Naive thymus-derived CD8-positive, alpha-beta T cell (primary cell): ENCODE measurements at places on chromosomes 16 and 17.

DNA sequence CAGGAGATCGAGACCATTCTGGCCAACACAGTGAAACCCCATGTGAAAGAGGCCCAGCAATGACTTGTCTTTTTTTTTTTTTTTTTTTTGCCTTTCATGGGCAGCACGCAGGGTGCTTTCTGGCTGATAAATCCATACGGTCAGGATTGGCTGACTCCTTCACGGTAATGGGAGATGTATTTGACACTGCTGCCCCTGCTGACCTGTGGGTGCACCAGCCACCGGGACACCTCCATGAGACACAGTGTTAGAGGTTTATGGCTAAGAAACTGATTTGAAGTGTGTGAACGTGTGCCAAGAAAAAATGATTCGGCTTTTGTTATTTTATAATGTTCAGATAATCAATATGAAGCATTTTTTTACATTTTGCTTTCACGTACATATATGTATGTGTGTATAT is 48.4 kb downstream of the MAP2K6 start:
- peaks cover under 1% of the 10 kb centered on the region for H3K36me3 ChIP-seq
- peaks cover 51% of the 10 kb centered on the region for H3K4me1 ChIP-seq
- no peak overlapping the region for H3K4me3 ChIP-seq

GRCh38 chr16:31221357-31222160 is 4.6 kb upstream of the PYDC1 start:
- H3K27me3 ChIP-seq: peaks cover 5% of the 10 kb centered on the region
- H3K36me3 ChIP-seq: no peaks in the 10 kb centered on the region
- H3K27ac ChIP-seq: no peak overlapping the region
- DNase-seq: no peak

GRCh38 chr17:74445158-74445557 is 13.3 kb downstream of the GPRC5C start:
- H3K27ac ChIP-seq: no peak overlapping the region
- no peaks in the 10 kb centered on the region for H3K27me3 ChIP-seq
- DNase-seq: no peak
- peaks cover 17% of the 10 kb centered on the region for H3K4me1 ChIP-seq

DNA sequence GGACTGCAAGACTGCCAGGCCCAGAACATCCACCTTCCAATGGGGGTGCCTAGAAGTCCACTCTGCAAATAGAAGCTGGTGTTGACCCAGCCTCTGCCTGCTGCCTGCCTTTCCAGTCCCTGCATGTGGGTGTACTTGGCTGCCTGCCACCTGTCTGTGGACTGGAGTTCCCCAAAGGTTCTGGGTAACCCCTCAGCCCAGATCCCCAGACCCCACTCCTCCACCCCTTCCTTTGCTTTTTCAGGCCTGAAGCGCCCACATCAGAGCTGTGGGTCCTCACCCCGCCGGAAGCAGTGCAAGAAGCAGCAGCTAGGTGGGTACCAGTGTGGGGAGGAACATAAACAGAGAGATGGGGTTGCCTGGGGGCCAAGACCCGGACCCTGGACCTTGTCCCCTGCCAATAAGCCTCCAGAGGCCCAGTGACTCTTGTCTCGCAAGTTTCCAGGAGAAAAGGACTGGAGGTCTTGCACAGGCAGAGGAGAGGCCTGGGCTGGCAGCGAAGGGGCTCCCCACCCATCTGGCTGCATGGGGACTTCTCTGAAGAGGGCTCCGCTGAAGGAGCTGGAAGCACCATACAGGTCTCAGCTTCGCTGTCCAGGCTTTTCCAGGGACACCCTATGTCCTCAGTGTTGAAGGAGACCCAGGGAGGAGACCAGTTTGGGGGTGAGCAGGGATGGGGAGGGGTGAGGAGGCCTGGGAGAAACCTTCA is 34.3 kb downstream of the NLRC5 start:
- H3K4me3 ChIP-seq: peak overlapping the region; percentile 79
- peaks cover 45% of the 10 kb centered on the region for H3K36me3 ChIP-seq
- peak overlapping the region; percentile 93 for H3K27ac ChIP-seq

DNA sequence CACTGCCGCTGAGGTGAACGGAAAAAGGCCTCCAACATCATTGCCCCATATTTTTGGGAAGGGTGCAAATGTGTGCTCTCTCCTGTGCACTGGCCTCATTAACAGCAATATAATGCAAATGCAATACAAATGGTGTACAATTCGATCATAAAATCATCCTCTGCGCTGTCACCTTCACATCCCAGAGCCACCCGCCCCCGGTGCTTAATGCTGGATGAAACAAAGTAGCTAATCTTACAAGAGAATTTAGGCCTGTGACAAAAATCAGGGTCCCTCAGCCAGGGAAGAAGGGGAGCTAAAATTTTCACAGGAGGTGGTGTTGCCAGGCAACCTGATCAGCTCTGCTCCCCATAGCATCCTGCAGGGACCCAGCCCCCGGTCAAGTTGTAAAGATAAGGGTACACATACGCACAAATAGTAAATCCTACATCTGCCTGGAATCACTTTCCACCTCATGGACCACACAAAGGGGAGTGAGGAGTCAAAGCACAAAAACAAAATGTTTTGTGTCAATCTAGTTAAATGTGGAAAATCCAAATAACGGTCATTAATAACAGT is 3.0 kb downstream of the TBC1D16 start:
- H3K36me3 ChIP-seq: no peaks in the 10 kb centered on the region
- no peak for DNase-seq
- H3K4me3 ChIP-seq: no peak overlapping the region
- H3K27me3 ChIP-seq: no peaks in the 10 kb centered on the region
- H3K4me1 ChIP-seq: peaks cover 14% of the 10 kb centered on the region
- no peak overlapping the region for H3K27ac ChIP-seq

GRCh38 chr17:83012200-83012785 is 67.1 kb upstream of the METRNL start:
- no peak for DNase-seq
- H3K36me3 ChIP-seq: peaks cover 8% of the 10 kb centered on the region
- H3K4me3 ChIP-seq: no peak overlapping the region

- no peak overlapping the region for H3K27ac ChIP-seq
- no peaks in the 10 kb centered on the region for H3K36me3 ChIP-seq
- H3K4me1 ChIP-seq: peaks cover 14% of the 10 kb centered on the region
- H3K27me3 ChIP-seq: no peaks in the 10 kb centered on the region
- peak overlapping the region; percentile 90 for H3K4me3 ChIP-seq
Measured at GRCh38 chr17:30290077-30290476, 1.7 kb downstream of the BLMH start.

DNA sequence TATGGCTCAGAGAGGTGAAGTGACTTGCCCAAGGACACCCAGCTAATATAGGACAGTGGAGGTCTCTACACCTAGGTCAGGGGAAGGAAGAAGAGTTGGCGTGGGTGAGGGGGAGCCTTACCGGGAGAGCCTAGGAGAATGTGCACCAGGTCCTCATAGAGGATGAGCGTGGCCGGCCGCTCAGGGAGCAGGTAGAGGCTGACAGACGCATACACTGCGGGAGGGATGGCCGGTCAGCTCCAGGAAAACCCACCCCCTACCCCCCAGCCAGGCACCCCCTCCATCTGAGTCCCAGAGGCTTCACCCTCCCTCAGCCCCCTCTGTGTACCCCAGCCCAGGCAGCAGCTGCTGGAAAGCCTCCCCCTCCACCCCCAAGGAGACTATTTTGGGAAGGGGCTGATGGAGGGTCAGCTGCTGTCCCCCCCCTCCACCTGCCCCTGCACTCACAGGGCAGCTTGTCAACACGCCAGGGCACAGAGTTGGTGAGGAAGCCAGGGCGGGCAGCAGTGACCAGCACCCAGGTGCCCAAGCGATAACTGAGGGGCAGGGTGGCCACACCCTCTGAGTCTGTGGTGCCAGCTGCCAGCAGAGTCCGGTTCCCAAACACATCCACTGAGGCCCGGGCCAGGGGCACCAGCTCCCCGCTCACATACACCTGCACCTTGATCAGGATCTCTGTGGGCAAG is 4.1 kb downstream of the FAM171A2 start:
- no peak overlapping the region for H3K4me3 ChIP-seq
- no peak for DNase-seq
- H3K36me3 ChIP-seq: no peaks in the 10 kb centered on the region

DNA sequence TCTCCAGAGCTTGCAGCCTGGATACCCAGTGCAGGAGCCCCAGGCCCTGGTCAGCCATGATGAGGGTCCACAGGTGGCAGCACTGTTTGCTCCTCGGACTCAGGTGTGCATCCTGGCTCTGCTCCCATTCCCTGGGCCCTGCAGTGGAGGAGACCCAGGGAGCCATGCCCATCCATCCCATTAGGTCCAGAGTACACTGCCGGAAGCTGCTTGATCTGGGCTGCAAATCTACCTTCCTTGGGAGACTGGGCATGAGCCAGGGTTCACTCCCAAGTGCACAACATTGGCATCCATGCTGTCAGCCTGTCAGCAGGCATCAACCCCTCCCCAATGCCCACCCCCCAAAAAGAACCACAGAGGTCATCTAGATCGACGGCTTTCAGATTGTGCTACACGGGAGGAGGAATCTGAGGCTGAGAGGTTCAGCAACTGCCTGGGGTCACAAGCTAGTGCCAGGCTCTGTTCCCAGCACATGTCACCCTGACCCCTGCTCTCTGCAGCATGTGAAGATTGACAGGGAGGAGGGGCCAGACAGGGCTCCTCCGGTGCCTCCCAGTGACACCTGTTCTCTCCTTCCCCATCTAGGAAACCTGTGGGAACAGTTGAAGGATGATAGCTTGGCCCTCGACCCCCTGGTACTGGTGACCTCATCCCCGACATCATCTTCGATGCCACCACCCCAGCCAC is 15.7 kb downstream of the UNC119 start:
- H3K27me3 ChIP-seq: no peaks in the 10 kb centered on the region
- no peaks in the 10 kb centered on the region for H3K36me3 ChIP-seq
- no peak for DNase-seq
- H3K27ac ChIP-seq: no peak overlapping the region

GRCh38 chr16:79049040-79049439 is 551.5 kb downstream of the MAF start:
- no peak overlapping the region for H3K4me3 ChIP-seq
- H3K36me3 ChIP-seq: peaks cover 2% of the 10 kb centered on the region
- H3K27me3 ChIP-seq: no peaks in the 10 kb centered on the region
- H3K27ac ChIP-seq: no peak overlapping the region
- no peak for DNase-seq
- peaks cover 2% of the 10 kb centered on the region for H3K4me1 ChIP-seq

GRCh38 chr16:56977216-56977615 is 12.1 kb upstream of the NLRC5 start:
- DNase-seq: no peak
- H3K4me1 ChIP-seq: peaks cover 92% of the 10 kb centered on the region
- H3K27ac ChIP-seq: peak overlapping the region; percentile 44
- no peaks in the 10 kb centered on the region for H3K27me3 ChIP-seq
- H3K4me3 ChIP-seq: no peak overlapping the region
- peaks cover 6% of the 10 kb centered on the region for H3K36me3 ChIP-seq
